NT2/D1 (cell line): ENCODE measurements at places on chromosomes 3 and 15.
A peak's percentile ranks its signal among the peaks of the same experiment; 100 is the strongest.

DNA sequence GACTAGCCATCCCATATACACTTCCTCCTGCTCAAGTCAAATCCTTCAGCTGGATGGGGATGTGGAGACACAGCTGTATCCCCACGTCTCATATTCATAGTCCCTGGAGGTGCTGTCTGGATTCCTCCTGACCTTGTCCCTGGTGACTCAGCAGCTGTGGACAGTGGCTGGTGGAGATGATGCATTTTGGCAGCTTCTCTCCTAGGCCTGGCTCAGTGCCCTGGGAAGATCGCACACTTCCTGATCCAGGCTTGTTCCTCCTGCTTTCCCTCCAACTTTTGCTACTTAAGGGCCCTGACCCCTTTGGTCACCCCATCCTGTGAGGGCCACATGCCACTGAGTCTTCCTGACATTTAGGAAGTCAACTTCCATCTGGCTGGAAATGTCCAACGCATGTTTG is 44.4 kb downstream of the ADAMTSL3 start:
- no peak for DNase-seq

- DNase-seq: no peak
These were observed 558 bp upstream of the IL17RC start for GRCh38 chr3:9916346-9916733.

DNA sequence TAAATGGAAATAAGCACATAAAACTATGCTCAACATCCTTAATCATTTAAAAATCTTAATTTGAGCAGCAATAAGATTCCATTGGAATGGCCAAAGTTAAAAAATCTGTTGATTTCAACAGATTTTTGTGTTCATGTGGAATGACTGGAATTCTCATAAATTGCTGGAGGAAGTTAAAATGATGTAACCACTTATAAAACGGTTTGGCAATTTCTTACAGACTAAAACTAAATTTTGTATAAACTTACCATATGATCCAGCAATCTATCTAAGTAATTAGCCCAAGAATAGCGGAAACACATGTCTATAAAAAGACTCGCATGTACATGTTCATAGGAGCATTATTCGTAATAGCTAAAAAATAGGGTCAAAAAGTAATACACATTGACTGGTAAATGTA is 1713.6 kb downstream of the SI start:
- DNase-seq: no peak

GRCh38 chr3:78660957-78661356 is 1106.8 kb downstream of the ROBO1 start:
- no peak for DNase-seq

GRCh38 chr15:60787837-60788691 is 309.1 kb upstream of the ICE2 start:
- DNase-seq: no peak

- peak; percentile 13 for DNase-seq
These were observed 285.3 kb downstream of the SV2B start for GRCh38 chr15:91385311-91385710.

GRCh38 chr3:99541181-99541580 is 97.2 kb upstream of the COL8A1 start:
- DNase-seq: no peak

DNA sequence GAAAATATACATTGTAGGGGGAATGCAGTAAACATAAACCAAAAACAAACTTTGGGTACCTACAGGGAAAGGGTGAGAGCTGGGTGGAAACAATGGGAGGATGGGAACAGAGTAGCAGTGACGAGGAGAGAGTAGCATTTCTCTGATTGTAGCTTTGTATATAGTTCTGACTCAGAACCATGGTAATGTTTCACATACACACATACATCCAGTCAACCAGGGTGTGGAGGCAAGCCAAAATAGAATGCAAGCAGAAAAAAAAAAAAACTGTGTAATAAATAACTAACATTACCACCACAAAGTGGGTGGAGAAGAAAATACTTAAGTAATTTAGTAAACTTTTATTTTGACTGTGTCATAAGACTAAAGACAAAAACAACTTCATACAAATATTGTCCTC is 27.2 kb downstream of the BCL2A1 start:
- no peak for DNase-seq

DNA sequence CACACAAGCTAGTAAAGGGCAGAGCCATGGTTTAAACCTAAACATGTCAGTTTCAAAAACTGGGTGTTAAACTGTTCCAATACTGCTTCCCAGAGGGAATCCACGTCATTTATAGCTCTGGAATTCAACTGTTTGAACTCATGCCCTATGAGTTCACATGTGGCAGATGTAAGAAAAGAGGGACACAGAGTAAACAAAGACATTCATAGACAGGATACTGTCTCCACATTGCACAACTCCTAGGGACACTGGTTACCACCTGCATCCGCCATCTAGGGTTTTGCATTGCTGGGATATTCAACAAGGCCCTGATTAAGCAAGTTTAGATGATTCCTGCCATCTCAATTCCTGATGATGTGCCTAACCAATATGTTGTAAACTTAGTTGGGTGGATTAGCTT is 134.1 kb upstream of the COL8A1 start:
- no peak for DNase-seq

GRCh38 chr3:66996696-66997095 is 1.4 kb upstream of the KBTBD8 start:
- DNase-seq: no peak

DNA sequence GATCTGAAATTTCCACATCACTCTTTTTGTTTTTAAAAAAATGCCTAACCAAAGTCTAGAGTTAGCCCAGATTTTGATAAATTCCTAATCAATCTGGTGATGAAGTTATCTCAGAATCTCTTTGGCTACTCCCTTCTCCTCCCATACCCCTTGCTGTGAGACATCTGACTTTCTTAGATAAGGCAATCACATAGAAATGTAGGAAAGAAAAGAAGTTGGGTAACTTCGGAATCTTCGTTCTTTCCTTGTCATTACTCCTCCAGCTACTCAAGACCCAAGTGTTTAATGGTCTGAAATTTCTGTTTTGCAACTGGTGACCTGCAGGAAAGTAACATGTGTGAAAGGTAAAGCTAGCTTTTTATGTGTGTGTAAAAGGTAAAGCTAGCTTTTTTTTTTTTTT is 37.8 kb downstream of the MYL3 start:
- DNase-seq: no peak

GRCh38 chr15:69797051-69797595 is 300.6 kb downstream of the TLE3 start:
- no peak for DNase-seq

DNA sequence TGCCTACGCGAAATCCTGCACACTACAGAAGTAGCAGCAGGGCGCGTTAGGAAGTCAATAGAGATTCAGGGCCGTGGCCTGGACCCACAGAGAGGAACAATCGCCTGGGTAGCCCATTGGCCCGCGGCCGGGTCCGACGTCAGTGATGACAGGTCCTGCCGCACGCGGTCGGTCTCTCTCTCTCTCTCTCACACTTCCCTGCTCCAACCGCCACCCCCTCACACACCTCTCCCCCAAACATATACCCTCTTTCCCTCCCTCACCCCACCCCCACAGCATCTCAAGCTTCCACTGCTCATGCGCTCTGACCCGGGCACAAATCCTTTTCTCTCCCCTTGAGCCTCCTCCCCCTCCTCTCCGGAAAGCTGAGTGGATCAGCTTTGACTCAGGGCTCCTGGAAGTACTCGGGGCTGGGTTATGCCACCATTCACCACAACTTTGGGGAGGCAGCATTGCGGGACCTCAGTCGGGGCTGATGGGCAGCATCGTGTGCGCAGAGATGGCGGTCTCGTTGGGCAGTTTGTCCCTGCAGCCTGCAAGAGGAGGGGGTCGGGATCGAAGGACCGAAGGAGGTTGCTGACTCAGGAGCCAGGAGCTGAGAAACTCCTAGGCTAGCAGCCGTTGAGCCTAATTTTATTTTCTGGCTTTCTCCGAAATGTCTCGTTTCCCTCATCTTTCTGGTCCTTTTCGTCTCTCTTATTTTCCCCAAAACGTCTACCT is 9.0 kb downstream of the ZIC4 start:
- DNase-seq: no peak

DNA sequence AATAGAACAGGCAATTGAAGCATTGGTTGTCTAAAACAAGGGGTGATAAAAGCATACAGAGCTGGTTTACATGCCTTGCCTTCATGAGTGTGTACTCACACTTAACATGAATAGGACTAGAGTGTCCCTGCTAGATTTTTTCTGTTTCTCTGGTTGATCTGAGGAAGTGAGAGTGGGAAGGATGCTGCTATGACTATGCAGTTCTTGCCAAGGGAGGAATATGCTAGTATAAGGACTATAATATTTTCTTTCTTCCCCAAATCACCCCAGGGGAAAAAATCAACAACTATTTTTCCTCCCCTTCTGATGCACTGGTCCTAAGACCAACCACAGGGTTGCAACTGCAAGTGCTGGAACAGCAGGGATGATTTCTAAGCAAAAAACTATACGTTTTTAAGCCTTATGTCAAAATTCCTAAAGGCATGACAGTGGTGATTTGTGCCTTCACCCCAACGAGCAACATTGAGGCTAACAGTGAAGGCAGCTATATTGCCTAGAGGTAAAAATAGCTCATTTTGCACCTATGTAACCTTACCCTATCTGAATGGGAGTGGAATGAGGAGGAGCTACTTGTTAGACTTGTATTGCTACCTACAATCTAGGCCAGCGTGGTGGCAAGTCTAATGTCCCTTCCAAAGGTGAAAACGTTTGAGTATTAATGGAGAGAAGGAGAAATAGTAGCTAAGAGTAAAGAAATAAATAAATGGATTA is 33.5 kb upstream of the USP8 start:
- DNase-seq: no peak

- no peak for DNase-seq
These were observed 193.1 kb downstream of the SHQ1 start for GRCh38 chr3:72655131-72655551.

GRCh38 chr3:101512396-101512645 is 691 bp downstream of the SENP7 start:
- DNase-seq: no peak

GRCh38 chr15:60457985-60458384 is 21.0 kb downstream of the ICE2 start:
- DNase-seq: no peak

GRCh38 chr15:53506370-53506769 is 253.1 kb downstream of the WDR72 start:
- no peak for DNase-seq

- no peak for DNase-seq
These were observed 229.3 kb upstream of the ARPP21 start for GRCh38 chr3:35409991-35410390.

DNA sequence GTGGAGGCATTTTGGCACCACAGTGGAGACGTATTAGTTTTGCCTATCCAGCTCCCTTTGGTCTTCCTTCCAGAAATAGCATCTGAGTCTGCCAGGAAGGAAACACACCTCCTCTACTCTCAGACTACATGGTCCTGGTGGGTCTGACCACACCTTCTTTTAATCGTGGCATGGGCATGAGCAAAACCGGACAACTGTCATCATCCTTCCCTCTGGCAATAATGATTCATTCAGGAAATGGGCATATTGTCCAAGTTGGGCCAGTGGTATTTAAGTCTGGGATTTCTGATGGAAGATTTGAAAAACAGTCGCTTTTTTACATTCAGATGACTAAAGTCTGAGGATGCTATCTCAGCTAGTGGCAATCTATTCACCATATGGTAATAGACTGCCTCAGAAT is 601.0 kb upstream of the ADAMTS9 start:
- no peak for DNase-seq

- no peak for DNase-seq
These were observed 67.0 kb downstream of the DAPK2 start for GRCh38 chr15:63979262-63979793.

- no peak for DNase-seq
These were observed 39.4 kb upstream of the LMOD3 start for GRCh38 chr3:69161587-69162307.

GRCh38 chr3:187082758-187083375 is 56.4 kb downstream of the RPL39L start:
- DNase-seq: no peak

- DNase-seq: no peak
These were observed 314.1 kb upstream of the IL12A start for GRCh38 chr3:159674583-159674982.

GRCh38 chr15:54424171-54424570 is 445.9 kb downstream of the UNC13C start:
- DNase-seq: no peak

DNA sequence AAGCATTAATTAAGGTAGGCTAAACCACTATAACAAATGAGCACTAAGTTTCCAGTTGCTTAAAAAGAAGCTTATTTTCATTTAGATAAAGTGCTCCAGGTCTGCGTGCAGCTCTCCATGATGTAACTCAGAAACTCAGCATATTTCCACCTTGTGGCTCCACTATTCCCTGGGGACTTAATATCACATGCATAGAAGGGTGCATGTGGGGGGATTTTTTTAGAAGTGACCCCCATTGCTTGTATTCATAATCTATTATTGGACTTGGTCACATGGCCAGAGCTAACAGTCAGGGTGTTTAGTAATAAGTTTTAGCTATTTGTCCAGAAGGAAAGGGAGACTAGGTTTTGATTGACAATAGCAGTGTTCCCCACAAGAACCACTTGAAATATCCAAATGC is 86.8 kb downstream of the TMCO5A start:
- no peak for DNase-seq

GRCh38 chr3:105996781-105997180 is 128.0 kb upstream of the CBLB start:
- no peak for DNase-seq

GRCh38 chr3:111351334-111351733 is 190.7 kb upstream of the CD96 start:
- DNase-seq: no peak

- DNase-seq: no peak
These were observed 316.7 kb downstream of the LPP start for GRCh38 chr3:188470508-188471130.

- no peak for DNase-seq
These were observed 36.0 kb downstream of the GNB5 start for GRCh38 chr15:52154896-52155865.

DNA sequence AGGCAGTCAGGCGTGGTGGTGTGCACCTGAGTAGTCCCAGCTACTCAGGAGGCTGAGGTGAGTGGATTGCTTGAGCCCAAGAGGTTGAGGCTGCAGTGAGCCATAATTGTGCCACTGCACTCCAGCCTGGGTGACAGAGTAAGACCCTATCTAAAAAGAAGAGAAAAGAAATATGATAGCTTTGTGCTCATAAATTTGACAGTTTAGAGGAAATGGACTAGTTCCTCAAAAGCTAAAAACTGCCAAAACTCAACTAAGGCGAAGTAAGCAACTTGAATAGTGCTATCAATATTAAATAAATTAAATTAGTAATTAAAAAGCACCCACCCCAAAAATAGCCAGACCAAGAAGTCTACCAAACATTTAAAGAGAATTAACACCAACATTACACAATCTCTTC is 24.5 kb upstream of the SLC15A2 start:
- DNase-seq: no peak

DNA sequence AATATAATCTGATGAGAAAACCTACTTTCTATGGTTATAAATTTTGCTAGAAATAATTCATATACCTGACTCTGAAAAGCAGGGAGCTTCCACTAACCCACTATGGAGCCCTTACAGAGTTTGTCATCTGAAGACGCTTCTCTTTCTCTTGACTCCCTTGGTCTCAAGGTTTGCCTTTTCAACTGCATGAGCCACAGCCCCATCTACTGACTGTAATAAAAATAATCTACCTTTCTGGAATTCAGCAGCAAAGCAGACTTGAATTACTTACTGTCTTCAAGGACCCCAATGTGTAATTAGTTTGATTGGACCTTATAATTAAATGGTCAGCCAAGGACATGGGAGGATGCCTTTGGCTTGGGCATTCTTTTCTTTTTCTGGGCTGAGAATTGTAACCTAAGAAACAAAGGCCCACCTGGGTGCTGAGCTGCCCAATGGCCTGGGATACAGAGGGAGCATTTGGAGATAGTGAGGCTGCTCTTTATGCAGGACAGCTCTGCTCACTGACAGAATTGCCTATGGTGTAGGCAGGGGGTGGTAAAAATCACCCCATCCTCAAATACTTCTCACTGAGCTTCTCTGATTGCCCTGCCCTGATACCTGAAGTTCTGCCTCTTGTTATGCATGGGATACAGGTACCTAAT is 178.6 kb upstream of the TRIM42 start:
- no peak for DNase-seq
